ENCODE measurements at places on chromosomes 5 and 9.

DNA sequence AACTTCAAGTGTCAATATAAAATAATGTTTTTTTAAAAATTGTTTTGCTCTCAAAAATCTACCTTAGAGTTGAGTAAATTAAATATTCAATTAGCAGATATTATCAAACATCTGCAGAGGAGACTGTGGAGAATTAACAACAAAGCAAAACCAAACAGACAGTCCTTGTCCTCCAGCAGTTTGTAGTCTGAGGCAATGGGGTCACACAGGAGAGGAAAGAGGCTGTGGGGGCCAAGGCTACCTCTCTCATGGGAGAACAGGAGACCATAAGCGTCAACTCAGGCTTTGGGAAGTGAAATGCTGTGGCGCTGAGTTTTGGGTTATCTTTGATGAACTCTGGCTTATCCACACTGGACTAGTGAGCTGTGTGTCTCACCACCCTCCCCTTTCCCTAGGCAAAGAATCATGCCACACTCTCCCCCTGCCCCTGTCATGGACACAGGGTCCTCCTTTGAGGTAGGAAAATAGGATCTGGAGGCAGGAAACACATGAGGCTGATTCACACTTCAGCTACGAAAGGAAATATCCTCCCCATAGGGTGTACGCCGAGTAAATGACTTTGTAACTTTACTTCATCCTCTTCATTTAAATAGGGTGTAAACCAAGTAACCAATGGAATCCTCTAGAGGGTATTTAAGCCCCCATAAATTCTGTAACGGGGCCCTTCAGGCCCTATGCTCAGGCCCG is 152.7 kb downstream of the FSTL4 start:
- DNase-seq = no peak

GRCh38 chr5:143241892-143242291 is 161.6 kb downstream of the NR3C1 start:
- DNase-seq = no peak

DNA sequence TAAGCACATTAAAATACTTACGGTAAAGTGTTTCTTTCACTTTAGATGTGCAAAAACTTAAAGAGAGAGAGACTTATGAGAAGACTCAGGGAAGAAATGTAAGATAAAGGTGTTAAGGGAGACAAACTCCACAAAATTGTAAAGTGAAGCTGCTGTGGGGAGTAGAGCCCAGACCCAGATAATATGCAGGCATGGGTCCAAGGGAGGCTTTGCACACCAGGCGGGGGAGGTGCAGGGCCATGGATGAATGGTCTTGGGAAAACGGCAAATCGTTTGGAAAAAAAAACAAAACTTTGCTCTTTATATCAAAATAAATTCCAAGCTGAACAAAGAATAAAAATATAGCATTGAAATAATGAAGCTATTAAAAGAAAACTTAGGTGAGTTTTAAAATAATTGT is 9.1 kb downstream of the SYK start:
- DNase-seq = no peak

- DNase-seq = no peak
Measured at GRCh38 chr5:81817980-81818379, 67.1 kb upstream of the SSBP2 start.

GRCh38 chr9:116689486-116690032 is 2.5 kb downstream of the TRIM32 start:
- no peak for DNase-seq

DNA sequence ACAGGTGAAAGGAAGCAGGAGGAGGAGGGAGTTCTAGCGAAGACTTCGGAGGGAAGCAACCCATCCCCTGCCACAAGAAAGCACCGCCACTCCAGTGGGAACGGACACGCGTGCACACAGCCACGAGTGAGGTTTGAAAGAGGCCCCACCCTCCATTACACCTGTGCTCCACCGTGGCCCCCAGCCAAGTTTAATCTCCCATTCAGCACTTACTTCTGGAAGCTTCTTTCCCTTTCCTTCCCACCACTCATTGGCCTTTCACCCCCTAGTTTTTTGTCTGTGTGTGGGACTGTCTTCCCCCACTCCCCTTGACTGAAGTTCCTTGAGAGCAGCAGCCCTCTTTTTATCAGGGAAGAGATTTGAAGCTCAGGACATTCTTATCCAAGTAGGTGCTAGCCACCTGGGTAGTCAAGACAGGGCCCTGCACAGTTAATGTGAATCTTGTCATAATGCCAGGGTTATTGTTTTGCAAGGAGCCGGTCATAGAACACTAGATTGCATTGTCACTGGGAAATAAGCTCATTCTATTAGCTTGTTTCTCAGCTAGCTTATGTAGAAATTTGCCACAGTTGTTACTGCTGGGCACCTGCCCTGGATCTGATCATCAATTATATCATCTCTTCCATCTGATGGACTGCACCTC is 256.0 kb downstream of the DOCK8 start:
- DNase-seq = no peak

GRCh38 chr5:14374100-14374499 is 207.5 kb upstream of the OTULINL start:
- DNase-seq = no peak

DNA sequence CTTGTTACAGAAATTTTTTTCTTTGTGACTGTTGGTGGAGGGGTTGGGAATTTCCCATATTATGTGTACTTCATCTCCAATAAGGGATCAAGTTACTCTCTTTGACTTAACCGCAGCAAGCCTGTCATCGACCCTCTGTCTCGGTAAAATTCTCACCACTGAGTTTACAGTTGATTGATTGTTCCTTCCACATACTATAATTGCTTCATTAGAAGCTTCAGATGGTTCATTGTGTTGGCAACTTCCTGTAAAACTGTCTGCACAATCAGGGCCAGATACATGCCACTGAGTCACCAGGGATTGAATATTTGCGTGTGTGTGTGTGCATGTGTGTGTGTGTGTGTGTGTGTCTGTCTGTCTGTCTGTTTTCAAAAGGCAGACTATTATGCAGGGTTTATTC is 176.6 kb downstream of the ZNF462 start:
- DNase-seq = peak; percentile 78

GRCh38 chr9:87586731-87587355 is 89.2 kb downstream of the DAPK1 start:
- DNase-seq = no peak

GRCh38 chr5:143596824-143597223 is 193.3 kb upstream of the NR3C1 start:
- DNase-seq = no peak

- DNase-seq = no peak
Measured at GRCh38 chr5:1208743-1209488, 7.5 kb downstream of the SLC6A19 start.

GRCh38 chr5:136020383-136021015 is 8.3 kb upstream of the TGFBI start:
- DNase-seq = peak; percentile 100

DNA sequence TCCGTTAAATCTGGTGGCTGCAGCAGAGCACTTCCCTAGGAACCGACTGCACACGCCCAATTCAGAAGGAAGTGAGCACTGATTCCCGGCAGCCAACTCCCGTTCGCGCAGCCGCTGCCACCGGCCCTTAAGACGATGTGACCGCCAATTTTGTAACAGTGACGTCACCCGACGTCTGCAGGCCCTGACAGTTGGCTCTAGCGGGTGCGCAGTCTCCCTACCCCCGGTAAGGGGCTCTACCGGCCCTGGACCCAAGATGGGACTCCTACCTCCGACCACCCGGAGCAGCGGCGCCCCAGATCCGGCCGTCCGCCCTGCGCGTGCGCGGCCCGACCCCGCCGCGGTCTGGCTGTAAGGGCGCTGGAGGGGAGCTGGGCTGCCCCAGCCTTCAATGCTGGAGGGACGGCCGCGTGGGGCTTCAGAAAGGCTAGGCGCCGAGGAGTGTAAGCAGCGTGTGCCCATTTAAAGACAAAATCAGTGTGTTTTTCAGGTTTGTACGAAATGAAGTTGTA is 19.1 kb downstream of the DNAJA1 start:
- DNase-seq = peak; percentile 80

Data from skeletal muscle cell (primary cell).